Hematopoietic multipotent progenitor cell (in vitro differentiated cells): ENCODE measurements at places on chromosomes 3 and 15.

DNA sequence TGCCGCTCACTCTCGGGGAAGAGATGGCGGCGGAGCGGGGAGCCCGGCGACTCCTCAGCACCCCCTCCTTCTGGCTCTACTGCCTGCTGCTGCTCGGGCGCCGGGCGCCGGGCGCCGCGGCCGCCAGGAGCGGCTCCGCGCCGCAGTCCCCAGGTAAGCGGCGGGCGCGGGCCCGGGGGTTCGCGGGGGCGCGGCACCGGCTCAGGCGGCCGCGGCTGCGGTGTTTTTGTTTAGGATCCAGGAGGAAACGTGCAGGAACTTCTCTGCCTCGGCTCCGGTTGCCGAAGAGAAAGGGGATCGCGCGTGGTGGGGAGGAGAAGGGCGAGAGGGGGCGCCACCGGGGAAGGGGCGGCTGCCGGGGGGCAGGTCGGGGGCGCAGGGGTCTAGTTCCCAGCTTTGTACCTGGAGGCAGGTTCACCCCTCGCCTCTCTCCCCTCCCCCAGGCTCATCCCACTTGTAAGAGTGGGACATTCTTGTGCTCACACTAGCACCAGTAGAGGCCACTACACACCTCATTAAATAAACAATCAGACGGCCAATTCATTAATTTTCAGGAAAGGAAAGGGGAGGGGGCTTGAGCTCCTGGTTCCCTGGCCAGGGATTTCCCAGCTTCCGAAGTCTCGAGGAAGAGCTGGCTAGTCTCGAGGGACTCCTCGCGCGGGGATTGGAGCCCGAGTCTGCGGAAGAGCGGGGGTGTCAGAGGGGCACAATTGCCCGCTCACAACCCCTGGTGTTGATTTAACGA is 562 bp downstream of the NEO1 start:
- peak; percentile 1 for DNase-seq

DNA sequence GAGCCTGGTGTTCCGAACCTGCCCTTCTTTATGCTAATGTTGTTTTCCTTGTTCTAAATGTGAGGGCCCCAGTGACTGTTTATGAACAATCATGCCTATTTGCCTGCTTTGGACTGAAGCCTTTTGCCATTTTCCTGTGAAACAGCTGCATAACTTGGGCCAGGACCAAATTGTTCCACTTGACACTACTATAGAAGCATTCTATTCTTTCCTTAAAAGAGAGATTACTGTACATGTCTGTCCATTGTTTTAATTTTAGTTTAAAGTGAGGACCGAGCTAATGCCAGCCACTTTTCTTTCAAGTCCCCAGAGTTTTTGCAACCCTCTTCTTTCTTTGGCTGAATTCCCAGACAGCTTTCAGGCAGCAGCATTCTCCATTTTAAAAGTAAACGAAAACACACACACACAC is 980.3 kb downstream of the CADM2 start:
- no peak for DNase-seq

- DNase-seq: no peak
These were observed 338.4 kb downstream of the FHIT start for GRCh38 chr3:60912876-60913275.

GRCh38 chr15:36106640-36107335 is 472.6 kb upstream of the CDIN1 start:
- no peak for DNase-seq
